Stimulated activated CD8-positive, alpha-beta memory T cell treated with anti-CD3 and anti-CD28 coated beads, Interleukin-15, amount 100 ng/mL, for 48 hours (primary cell): ENCODE measurements at places on chromosomes 1 and 21.

- no peak for DNase-seq
These were observed 317.9 kb downstream of the LTN1 start for GRCh38 chr21:28674763-28675162.

DNA sequence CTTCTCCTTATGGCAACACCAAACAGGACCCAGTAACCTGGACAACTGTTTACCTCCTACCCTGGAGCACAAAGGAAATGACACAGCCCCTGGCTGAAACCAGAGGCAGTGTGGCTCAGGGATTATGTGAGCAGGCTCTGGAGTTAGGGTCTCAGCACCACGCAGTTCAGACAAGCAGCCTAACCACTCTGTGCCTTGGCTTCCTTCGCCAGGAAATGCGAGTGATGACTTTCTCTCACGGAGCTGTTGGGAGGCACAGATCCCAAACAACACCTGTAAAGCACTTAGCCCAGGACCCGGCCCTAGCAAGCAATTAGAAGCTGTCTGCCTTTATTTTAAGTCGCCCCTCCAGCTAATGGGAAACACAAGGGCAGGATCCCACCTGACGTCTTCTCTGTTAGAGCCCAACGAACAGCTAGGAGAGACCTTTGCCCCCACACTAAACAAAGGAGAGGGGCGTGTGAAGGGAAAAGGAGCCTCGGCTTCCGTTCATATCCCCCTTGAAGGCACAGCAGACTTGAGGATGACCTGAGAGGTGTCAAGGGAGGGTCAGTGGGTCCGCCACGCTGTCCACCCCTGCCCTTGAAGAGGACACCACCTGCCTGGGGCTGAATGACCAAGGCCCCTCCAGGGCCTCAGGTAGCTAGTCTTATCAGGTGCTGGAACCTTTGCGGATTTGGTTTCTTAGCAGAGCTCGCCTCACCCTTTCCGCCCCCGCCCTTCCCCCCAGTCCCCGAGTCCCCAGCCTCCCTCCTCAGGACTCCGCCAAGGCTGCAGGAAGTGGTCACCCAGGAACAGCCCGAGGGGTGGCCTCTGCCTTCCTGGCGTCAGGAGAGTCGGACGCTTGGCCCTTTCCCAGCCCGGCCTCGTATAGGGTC is 860 bp downstream of the TMEM63A start:
- DNase-seq = no peak

GRCh38 chr1:198153804-198154203 is 3.0 kb upstream of the NEK7 start:
- DNase-seq = no peak

DNA sequence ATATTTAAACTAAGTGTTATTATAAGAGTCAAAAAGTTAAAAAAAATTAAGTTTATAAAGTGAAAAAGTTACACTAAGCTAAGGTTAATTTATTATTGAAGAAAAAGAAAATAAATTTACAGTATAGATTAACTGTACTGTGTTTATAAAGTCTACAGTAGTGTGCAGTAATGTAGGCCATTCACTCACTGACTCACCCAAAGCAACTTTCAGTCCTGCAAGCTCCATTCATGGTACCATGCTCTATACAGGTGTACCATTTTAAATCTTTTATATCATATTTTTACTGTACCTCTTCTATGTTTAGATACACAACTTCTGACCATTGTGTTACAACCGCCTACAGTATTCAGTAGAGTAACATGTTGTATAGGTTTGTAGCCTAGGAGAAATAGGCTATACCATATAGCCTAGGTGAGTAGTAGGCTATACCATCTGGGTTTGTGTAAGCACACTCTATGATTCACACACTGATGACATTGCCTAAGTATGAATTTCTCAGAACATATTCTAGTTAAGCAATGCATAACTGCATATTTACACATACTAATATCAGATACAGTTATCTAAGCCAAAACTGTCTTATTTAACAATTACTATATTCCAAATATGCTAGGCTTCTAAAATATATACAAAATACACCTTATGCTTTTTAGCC is 80.6 kb upstream of the GFI1 start:
- DNase-seq = no peak

DNA sequence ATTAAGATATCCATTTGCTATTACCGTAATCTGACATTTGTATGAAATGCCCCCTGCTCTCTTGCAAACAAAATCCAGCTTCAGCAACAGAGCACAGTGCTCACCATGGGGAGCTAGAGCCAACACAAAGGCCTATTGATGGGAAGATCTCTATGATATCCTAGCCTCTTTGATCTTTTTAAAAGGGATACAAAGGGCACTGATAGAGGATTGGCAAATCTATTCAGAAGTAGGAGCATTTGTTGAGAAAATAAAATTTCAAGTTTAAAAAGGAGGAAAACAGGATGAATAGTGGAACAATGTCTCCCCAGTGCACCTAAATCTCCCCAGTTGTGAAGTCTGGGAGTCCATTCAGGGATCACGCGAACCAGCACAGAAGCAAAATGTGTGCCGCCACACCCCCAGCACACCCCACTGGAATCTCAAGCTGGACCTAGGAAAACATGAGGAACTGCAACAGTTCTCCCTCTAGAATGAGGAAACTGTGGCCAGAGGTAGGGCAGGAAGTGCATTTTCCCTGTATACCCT is 32.2 kb downstream of the MRAP start:
- DNase-seq = no peak

DNA sequence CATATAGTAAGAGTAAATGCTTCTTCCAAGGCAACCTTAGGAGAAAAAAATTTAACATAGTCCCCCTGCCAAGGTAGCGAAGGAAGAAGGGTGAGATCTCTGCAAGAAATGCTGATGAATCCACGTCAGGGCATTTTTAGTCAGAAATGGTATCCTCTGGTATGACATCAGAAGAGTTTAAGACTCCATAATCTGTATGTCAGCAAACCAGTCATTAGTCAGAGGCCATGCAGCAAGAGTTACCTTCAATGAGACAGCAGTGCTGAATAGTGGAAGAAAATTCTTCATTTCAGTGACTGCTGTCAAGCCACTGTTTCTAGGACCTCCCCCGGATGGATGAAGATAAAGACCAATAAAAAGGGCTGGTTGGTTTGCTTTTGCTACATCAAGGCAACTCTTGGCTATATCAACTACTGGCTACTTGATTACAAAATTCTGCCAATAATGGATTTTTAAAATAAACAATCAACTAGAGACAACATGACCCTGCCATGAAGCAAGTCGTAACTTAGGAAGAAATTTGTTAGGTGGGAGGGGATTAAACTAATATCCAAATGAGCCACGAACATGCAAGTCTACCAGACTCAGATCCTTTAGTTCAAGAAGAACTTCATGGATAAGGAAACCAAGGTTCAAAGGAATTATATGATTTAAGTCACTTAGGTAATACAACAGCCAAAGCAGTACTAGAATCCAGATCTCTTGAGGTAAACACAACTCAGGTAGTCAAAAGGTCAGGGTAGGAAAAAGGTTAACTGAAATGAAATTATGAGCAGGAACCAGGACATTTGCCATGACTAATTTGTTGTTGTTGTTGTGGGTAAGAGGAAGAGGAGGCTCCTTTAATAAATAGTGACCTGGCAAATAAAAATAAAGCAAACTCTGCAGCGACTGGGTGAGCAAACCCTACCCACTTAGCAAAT is 25.6 kb upstream of the GUCA2A start:
- no peak for DNase-seq

DNA sequence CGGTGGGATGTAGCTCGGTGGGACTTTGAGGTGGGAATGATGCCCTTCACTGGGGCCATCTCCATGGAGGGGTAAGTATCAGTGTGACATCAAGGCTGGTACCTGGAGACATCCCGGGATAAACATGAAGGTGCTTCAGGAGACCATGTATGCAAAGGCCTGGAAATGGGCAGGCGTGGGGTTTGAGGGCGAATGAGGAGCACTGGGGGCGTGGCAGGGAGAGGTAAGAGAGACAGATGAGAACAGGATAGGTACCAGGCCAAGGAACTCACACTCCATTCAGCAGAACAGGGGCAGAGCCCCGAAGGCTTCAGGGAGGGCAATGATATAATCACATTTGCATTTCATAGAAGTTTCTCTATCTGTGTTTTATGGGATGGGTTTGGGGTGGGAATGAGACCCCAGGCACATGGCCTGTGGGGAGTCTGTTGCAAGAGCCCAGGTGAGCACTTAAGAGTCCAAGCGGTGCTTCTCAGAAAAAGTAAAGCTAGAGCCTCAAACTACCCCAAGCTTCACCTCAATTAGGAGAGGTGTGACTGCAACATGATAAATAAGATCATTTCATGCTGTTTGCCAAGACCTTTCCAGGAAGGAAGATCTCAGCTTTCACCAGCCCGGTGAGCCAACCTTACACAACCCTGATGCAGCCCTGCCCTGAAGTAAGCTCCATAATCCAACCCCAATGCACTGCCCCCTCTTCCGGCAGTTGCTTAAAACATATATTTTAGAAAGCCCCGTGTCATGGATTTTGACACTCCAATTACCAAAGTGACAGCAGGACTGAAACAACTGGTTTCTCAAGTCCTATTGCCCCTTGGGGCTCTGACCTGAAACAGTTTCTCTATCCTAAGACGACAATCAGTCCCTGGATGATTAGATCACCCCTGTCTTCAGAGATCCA is 7.4 kb downstream of the S100A9 start:
- DNase-seq = no peak
